ENCODE measurements at places on chromosomes 7 and 10.

DNA sequence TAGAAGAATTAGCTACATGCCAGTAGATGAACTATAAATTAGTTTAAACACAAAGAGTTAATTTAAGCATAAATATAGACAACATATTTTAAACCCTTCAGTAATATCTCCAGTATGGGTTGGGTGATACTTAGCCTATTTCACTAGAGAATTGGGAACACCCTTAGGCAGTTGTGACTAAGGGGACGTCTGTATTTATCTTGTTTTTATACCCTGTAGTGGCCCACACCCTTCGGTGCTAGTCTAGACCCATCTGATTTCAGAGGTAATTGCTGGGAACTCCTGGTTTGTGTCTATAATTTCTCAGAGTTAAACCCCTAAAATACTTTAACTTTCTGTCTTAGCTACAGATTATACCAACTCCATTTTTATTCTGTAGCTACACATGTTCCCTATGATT, 11.5 kb upstream of the STEAP4 start:
- no peak for DNase-seq

DNA sequence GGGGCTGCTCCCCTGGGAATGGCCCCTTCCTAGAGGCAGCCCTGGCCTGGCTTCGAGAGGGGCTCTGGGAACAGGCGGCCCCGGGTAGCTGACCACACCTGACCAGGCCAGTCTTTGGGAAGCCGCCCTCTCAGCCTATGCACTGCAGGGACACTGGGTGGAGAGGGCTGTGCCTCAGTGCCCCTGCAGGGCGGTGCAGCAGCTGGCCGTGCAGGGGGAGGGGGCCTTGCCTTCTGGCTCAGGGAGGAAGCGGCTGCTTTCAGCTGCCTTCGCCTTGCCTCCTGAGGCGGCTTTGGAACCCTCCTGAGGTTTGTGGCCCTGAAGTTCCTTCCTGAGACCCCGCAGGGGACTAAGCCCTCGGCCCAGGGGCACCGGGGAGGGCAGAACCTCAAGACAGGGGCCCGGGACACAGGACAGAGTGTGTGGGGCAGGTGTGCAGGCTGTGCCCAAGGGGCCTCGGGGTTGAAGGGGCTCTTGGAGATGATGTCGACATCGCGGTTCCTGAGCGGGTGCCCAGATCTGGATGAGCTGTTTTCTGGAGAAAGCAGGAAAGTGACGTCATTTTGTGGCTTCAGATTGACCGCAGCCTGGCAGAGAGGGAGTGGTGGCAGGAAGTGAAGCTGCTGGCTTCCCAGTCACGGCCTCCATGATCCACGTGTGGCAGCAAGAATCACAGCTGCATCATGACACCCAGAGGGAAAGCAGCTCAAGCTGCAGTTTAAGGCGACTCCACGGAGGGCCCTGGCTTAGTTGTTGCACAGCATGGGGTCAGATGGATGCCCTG, 17.7 kb downstream of the ADAM8 start:
- peak; percentile 77 for DNase-seq

DNA sequence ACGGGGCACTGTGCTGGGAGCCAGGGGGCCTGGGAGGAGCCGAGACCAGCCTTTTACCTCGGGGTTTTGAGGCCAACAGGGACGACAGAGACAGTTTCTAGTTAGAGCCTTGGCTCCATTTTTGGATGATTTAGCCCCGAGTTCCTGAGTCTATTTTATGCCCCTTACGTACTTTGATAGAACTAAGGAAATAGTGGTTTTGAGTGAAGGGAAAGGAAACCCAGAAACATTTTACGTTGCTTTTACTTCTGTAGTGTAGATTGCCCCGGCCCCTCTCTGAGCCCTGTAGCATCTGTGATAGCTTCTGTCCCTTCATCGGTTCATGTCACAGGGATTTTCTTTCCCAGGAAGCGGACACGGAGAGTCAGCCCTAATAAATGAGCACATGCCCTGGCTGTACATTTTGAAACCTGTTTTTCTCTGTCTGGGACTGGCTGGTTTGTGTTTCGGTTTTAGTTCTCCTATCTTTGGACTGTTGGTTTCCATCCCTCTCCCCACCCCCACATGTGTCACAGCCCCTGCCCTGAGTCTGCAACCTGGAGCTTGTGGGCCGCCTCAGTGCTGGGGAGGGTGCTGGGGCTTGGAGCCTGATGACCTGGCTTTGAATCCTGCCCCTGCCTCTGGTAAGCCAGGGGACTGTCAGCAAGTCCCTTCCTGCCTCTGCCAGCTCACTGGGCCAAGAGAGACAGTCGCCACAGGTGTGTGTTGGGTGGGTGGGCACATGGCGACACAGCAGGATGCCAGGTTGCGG, 6.9 kb upstream of the ORAI2 start:
- DNase-seq, result no peak

- DNase-seq, result no peak
Observed at GRCh38 chr7:148515237-148515636, 75.3 kb upstream of the C7orf33 start.

DNA sequence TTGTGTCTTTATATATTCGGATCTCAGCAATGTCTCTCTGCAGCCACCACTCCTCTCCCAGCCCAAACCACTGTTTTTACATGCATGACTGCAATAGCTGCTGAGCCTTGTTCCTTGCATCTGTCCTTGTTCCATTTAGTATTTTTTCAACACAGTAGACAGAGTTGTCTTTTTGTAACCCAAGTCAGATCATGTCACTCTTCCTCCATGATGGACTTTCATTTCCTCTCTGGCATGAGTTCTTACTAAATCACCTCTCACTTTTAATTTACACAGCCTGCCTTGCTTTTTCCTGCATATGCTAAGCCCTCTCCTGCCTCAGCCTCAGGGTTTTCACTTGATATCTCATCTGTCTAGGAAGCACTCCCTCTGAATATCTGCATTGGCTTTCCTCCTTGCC, 353.2 kb downstream of the HGF start:
- DNase-seq, result no peak

GRCh38 chr10:96168546-96168945, 38.4 kb downstream of the ZNF518A start:
- DNase-seq, result no peak

DNA sequence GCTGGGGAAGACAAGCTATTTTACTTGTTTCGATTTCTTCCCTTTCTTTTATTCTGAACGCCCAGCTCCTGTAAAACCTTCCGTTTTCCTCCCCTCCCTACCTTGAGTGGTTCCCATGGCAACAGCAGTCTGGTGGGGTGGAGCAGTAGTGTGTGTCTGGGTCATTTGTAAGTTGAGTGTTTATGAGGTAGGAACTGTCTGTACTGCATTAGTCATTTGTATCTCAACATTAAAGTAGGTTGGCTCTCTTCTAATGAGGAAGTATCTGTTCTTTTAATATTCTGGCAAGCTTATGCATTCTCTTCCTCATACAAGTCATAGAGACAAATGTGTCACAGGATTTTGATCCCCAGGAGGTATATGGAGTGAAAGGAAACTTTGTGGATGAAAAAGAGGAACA, 85.3 kb upstream of the CCDC6 start:
- no peak for DNase-seq

- DNase-seq, result no peak
Observed at GRCh38 chr10:53487019-53487983, 714.7 kb upstream of the MBL2 start.

DNA sequence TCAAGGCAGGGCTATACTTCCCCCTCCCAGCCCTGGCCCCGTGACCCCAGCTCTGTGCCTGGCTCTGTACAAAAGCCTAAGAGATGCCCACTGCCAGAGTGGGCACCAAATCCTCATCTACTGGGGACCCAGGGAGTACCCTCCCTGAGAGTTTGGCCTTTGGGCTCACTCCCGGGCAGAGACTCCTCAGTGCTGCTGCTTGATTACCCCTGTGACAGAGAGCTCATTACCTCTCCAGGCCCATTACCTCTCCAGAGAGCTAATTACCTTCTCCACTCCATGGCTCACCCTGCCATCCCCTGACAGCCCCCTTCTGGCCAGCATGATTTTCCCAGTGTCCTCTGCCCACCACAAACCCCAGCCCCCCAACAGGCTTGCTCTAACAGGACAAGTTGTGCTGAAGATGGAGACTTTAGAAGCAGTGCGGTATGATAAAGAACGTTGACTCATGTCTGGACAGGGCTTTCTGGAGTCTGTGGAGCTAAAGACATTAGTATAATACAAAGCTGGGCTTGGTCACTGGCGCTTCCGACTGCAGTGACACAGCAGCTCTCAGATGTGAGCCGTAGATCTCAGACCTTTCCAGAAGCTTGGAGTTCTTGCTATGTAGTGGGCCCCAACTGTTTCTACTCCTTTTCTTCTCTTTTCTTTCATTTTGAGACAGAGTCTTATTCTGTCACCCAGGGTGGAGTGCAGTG, 111.3 kb upstream of the KCTD7 start:
- DNase-seq, result no peak

- DNase-seq, result peak; percentile 97
Observed at GRCh38 chr10:93437086-93437945, 44.8 kb downstream of the MYOF start.

DNA sequence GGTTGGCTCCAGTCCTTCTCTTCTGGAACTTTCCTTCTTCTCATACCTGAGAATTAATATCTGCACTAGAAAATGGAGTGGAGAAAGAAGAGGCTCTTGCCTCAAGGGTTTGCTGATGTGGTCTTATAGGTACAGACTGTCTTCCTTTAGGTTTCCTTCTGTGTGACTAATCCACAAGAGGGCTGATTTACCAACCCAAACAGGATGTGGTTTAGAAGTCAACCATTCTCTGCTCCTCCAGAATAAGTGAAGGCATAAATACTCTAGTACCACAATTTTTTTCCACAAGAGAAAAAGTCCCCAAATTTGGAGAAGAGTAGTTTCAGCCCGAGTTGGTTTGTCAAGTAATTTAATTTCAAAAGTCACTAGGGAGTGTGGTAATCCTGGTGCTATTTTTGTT, 85.8 kb downstream of the NRP1 start:
- DNase-seq, result peak; percentile 66

- DNase-seq, result no peak
Observed at GRCh38 chr10:114544045-114544659, 113.9 kb downstream of the ABLIM1 start.

GRCh38 chr7:68203251-68203650, 1206.6 kb downstream of the TYW1 start:
- no peak for DNase-seq

DNA sequence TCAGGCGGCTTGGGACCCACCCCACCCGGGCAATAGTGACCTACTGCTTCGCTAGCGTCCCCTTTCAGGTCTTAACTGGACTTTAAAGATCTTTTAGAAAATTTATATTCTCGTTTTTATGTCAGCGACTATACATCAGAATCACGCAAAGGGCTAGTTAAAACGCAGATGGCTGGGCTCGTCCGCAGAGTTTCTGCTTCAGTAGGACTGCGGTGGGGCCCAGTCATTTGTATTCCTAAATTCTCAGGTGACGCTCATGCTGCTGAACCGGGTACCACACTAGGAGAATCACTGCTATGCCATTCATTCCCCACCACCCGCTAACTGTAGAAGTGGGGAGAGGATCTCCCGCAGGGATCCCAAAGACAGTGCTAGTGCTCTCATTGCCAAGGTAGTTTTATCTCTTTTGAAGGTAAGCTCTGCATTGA, 12.0 kb upstream of the SP8 start:
- no peak for DNase-seq

DNA sequence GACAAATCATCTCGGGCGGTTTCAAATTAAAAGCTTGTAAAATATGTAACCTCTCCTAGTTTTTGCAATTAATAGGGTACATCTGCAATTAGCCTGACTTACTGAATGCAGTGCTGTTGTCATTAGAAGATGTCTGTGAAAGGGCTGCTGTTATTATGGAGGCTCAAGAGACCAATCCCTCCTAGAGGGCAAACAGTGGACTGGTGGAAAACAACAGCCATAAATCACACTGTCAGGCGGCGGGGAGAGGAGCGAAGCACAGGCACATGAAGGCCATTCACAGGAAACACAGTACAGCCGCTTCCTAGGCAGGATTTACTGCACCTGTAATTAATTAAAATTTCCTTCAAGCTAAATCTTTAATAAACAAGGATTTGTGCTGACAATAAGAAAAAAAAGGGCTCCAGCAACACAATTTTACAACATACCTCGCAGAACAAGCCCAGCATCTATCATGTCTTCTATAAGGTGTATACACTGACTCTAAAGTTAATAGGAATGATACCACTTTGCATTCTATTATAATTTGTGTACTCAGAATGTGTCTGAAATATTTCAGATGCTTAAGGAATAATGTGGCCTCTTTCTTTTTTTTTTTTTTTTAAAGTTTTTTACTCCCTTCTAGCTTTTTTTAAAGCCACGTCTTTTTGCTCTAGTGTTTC, 50.7 kb downstream of the ERCC6 start:
- no peak for DNase-seq

GRCh38 chr7:114865564-114865963, 56.3 kb upstream of the MDFIC start:
- no peak for DNase-seq

GRCh38 chr7:134449680-134450079, 9.2 kb downstream of the AKR1B1 start:
- no peak for DNase-seq

DNA sequence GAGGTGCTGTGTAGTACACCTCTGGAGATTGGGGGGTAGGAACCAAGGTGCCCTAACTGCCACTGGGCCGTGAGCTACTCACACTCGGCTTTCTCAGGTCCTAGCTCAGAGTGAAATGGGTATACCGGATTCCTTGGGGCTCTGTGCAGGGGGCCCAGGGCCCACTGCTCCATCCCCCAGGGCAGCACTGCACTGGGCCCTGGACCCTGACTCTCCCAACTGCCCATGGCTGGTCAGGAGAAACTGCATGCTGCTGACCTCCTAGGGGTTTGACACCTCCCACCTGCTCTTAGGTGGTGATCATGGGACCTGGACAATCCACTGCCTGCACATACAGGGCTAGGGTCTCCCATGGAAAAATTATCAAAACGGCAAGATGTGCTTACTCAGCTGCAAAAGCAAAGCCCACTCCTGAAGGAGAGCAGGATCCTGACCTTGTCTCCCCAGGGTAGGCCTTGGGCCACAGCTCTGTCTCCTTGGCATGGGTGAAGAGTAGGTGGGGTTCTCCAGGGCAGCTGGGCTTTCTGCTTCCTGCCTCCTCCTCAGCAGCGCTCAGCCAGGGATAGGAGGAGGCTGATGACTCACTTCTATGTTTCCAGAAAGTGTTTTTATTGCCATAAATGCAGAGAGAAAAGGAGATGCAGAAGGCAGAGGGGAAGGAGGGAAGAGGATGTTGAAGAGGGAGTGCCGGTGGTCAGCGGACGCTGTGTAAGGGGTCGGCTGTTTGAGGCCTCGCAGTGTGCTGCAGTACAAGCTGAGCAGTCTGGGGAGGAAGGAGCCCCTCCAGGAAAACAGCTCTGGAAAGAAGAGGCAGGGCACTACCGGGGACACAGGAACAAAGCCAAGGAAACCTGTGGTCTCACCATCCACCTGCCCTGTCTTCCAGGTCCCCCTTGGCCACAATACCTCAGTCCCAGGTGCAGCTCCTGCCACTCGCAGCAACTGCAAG, 107.8 kb downstream of the ARHGAP22 start:
- peak; percentile 29 for DNase-seq

- no peak for DNase-seq
Observed at GRCh38 chr7:157320608-157320980, 16.2 kb upstream of the DNAJB6 start.

- DNase-seq, result no peak
Observed at GRCh38 chr10:71667387-71667752, 52.2 kb downstream of the C10orf105 start.

GRCh38 chr7:96088579-96088978, 233.3 kb downstream of the SLC25A13 start:
- DNase-seq, result peak; percentile 35

Data from pulmonary artery endothelial cell (primary cell).